D341Med (cell line): ENCODE measurements at places on chromosomes 12 and 14.

DNA sequence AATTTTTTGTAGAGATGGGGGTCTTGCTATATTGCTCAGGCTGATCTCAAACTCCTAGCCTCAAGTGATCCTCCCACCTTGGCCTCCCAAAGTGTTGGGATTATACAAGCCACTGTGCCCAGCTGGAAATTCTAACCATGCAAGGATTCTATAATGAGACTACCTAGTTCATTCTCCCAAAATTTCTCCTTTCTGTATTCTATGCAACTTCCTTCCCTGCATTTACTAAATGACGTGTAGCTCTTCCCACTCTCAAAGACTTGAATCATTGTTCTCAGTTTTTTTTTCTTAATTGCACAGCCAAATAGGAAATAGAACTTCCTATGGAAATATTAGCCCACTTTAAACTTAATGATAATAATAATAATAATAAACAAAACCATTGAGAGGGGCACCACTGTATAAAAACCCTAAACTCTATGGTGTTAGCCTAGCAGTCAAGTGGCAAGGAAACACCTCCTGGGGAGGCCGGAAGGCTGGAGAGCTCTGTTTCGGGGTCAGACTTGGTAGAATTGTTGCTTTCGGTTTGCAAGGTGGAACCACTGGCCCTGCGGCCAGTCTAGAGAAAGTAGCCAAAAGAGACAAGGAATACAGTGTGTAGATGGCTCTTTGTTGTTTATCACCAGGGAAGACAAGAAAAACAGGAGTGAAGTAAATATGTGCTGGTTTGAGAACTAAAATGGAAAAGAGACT lies 40.0 kb upstream of the TESC start:
- DNase-seq, result no peak

- DNase-seq, result no peak
Observed at GRCh38 chr14:20247646-20248246, 8.7 kb downstream of the OR11H4 start.

DNA sequence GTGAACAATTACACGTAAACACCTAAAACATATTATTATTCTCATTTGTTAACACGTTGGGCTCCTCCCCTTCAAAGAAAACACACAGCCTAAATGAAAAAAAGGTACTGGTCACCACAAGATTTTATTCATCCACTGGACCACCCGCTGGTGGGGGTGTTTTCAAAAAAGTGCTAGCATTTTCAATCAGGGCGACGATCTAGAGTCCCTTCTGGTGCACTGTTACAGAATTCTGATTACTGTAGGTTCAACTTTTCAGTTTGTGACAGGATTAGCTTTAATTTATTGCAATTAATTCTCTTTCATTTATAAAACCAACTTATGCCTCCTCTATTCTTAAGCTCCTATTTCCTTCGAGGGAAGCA lies 443 bp downstream of the MAGOHB start:
- no peak for DNase-seq

- no peak for DNase-seq
Observed at GRCh38 chr12:106023039-106023438, 115.7 kb downstream of the NUAK1 start.

DNA sequence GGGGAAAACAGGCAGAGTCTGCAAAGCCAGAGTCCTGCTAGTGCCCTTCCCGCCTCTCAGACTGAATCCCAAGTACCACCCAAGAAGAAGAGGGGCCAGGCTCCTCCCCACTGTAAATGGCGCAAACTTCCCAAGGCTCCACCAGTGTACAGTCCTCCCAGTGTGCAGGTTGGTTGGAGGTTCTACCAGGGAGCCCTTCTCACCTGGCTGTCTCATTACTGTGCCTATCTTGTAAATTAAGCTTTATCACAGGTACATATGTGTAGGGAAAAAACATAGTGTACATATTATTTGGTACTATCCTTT lies 189.7 kb downstream of the FSCB start:
- no peak for DNase-seq

- peak; percentile 64 for DNase-seq
Observed at GRCh38 chr14:95597784-95598211, 62.9 kb downstream of the GLRX5 start.

GRCh38 chr14:64728106-64728505 lies 23.9 kb downstream of the PLEKHG3 start:
- DNase-seq, result no peak

- no peak for DNase-seq
Observed at GRCh38 chr14:99245564-99246511, 26.2 kb downstream of the BCL11B start.

DNA sequence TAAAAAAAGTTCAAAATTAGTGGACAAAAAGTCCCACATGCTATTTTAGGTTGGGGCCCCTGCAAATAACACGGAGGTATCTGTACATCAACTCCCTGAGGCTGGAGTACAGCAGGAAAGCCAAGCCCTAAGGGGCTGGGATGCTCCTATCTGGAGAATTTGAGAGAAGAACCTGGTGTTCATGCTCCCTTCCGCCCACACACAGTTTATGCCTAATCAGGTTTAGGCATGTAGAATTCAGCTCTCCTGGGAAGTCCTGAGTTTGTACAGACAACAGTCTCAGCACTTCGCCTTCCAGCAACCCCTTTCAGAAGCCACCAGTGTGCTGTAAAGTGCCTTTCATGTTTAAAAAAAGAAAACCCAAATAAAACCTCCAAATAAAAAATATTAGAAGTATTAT lies 237.3 kb upstream of the GRIP1 start:
- no peak for DNase-seq

DNA sequence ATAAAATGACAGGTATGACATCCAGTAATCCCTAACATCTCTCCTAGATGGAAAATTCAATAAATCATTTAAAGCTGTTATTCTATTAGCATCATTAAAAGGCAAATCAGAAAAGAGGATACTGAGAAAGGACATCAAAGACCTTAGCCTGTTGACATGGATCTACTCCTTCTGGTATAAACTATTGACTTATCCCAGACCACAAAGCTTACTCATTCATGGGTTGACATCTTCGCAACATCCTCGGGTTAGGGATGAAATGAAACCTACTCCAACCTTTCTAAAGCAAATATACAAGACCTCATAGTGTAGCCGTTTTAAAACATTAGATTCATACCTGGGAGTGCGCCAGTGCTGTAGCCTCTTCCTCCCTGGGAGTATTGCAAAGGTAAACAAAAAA lies 191.5 kb upstream of the BTG1 start:
- no peak for DNase-seq

DNA sequence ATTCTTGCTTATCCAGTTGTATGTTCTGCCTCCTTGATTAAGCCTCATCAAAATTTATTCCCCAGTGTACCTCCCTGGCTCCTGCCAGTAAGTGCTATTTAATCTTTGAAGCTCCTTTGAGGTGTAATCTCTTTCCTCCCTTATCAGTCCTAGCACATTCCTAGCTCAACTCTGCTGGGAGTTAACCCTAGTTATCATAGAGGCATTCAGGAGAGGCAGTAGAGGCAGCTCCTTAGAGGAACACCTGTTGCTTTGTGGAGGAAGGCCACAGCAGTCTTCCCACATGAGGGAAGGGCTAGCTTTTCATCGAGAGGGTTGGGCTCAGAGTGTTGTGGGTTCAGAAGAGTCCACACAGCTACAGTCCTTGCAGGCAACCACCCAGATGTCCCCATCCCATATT lies 182.4 kb upstream of the ARID2 start:
- no peak for DNase-seq

DNA sequence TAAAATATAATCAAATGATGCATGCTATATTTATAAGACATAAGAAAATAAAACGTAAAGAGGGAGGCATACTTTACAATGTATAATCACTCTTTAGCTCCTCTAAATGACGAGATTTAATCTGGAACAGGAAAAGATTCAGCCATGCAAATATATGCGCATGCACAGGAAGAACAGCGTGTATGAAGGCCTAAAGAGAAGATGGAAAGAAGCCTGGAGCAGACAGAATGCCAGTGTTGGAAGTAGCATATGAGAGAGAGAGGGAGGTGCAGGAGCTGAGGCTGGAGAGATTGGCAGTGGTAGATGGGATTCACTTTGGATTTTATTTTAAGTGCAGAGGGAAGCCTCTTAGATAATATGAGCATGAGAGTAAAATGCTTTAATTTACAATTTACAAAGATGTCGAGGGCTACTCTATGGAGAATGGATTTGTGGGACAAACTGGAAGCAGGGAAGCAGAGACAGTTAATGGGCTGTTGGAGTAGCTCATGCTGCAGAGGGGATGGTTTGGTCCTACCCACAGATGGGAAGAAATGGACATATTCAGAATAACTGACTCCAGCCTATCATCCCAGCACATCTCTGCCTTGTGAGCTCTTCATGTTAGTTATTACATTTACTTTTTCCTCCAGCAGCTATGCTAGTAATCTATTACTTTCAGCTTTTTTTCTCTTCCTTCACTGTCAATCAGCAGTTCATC lies 411.1 kb downstream of the TMTC2 start:
- no peak for DNase-seq

DNA sequence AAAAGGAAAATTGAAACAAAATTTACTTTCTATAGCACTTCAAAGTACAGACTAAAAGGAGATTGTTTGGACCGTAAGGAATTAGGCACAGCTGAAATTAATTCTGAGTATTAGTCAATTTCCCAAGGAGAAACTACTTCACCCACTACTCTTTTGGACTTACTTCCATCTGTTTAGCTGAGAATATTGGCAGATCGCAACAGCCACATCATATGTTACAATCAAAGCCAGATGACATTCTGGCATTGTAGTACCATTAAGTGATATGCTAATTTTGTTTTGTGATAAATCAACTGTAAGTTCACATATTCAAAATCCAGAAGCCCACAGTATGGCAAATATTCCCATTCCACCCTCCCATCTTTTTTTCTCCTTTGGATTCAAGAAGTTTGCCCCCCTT lies 47.1 kb upstream of the ANKS1B start:
- DNase-seq, result no peak

- peak; percentile 88 for DNase-seq
Observed at GRCh38 chr12:118979763-118980406, 1.5 kb upstream of the SRRM4 start.

DNA sequence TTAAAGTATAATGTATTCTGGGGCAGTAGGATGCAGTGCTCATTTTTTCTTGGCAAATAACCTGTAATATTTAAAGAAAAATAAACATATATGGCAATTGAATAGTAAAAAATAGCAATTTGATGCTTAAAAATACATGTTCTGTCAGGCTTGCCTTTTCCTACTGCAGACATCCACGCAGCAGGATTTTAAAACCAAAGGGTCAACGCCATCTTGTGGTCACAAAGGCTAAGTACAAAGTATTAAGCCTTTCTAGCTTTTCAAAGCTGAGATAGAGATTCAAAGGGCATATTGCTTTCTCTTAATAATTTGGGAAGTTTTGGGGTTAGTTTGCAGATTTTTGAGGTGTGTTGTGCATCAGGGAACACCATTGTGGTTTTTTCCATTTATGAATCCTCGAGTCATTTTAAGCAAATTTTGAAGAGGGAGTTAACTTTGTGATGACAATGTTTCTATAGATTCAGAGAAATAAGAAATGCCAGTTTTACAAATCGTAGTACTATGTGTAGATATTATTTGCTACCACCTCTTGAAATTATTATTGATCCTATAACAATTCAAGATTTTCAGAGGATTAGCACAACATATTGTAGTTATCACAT lies 4.7 kb upstream of the CCER1 start:
- peak; percentile 45 for DNase-seq

DNA sequence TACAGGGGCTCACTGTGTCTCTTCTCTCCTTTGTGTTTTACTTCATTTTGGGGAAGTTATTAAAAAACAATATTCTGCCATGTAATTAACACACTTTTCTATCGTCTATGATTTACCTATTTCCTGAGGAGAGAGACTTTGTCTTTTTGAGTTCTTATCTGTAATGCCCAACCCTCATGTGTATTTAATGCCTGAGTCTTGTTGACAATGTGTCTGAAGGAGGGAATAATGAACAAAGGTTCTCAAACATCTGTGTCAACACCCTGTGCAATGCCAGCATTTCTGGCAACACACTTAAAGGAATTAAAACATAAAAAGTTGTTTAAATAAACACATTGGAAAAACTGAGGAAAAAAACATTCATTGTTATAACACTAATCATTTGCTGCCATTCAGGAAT lies 147.1 kb downstream of the SLC15A5 start:
- DNase-seq, result no peak

DNA sequence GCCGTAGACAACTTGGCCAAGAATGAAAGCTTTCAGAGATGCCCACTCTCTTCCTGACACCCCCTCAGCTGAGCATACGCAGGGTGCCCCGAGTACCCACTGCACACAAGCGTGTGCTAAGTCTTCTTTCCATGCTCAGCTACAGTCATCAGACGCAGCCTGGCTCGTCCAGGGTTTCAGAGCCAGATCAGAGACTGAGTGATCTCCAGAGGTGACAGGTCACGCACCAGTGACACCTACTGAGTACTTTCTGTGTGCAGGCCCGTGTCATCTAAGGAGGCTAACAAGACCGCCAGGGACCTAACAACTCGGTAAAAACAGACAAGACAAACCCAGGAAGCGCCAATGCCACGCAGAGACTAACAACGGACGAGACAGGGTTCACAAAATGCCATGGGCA lies 25.1 kb downstream of the STX2 start:
- DNase-seq, result no peak

DNA sequence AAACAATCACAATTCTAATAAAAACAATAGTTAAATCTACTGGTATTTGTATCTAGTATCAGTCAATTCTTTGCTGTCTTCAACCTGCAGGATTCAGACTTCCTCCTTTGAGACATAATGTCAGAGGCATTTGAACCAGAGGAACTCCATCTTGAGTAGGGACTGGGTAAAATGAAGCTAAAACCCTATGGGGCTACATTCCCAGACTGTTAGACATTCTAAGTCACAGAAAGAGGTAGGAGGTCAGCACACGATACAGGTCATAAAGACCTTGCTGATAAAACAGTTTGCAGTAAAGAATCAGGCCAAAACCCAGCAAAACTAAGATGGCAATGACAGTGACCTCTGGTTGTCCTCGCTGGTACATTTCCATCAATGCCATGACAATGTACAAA lies 48.2 kb upstream of the MAP3K9 start:
- no peak for DNase-seq

DNA sequence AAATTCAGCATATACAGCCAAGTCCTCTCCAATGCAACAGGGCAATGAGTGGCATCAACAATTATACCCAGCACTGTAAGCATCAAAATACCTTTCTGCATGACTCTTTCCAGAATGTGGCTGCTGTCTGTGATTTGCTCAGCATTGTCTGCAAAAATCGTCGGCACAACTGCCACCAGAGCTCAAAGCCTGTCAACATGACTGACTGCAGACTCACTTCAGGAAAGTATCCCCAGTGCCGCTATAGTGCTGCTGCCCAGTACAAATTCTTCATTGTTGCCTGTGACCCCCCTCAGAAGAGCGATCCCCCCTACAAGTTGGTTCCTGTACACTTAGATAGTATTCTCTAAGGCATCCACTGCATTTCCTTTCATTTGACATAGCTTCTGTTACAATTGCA lies 735 bp downstream of the RNASE6 start:
- no peak for DNase-seq

GRCh38 chr14:93114068-93114710 lies 1.5 kb downstream of the ITPK1 start:
- no peak for DNase-seq

- peak; percentile 54 for DNase-seq
Observed at GRCh38 chr12:85468356-85469157, 188.5 kb downstream of the ALX1 start.

- DNase-seq, result no peak
Observed at GRCh38 chr14:71414631-71415403, 507.6 kb downstream of the PCNX1 start.

- DNase-seq, result no peak
Observed at GRCh38 chr12:20395791-20396550, 27.6 kb downstream of the PDE3A start.

- no peak for DNase-seq
Observed at GRCh38 chr12:18703911-18704310, 33.9 kb downstream of the PLCZ1 start.

GRCh38 chr12:128531170-128531569 lies 264.2 kb downstream of the TMEM132C start:
- DNase-seq, result no peak
